ENCODE measurements at places on chromosomes 16 and 17.
A peak's percentile ranks its signal among the peaks of the same experiment; 100 is the strongest.

- DNase-seq = no peak
Observed at GRCh38 chr17:65546579-65546978, 14.9 kb downstream of the AXIN2 start.

DNA sequence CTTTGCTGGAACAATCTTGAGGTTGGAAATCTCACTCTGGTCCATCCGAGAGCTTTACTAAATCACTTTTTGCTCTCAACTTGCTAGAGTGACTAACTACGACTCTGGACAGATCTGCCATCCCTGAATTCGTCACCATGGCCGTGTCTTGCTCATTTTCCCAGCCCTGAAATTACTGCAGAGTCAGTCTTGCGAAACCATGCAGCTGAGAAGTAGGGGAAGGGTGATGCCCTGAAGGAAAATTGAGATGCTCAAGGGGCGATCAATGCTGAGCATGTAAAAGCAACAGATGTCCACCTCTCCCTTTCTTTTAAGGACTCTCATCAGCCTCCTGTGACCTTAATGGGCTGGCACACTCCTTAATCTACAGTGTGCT is 18.8 kb downstream of the PCTP start:
- no peak for DNase-seq

- peak; percentile 39 for DNase-seq
Observed at GRCh38 chr17:17055286-17056155, 13.3 kb downstream of the MPRIP start.

DNA sequence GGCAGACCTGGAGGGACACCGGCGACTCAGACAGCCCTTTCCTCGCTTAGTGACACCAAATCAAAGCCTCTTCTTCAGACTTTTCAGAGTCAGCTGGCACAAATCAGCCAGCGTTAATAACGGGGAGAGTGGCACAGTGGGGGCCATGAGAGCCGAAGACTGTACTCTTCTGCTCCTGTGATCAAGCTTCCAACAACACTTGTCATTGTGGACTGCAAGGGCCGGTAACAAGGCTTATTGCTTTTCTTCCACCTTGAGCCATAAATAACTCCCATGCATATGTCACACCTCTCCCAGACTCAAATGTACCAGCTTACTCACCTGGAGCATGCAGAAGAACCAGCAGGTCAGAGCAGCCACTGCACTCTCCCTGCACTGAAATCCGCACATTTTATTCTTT is 12.8 kb downstream of the FLCN start:
- DNase-seq = no peak

DNA sequence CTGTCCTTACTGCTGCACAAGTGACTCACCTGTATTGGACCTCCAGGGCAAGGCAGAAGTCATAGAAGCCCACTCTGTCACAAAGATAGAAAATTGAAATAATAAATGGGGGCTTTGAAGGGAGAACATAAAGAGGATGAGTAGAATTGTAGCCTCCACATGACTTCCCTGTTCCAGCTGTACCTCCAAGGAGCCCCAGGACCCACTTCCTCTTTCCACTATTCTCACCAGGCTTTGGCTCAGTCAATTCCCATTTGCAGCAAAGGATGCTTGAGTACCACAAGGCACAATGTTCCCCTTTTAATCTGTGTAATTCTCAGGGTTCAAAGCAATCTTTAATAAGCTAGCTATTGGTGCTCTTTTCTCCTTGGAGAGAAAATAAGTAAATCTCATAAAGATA is 512.1 kb downstream of the TOX3 start:
- no peak for DNase-seq

DNA sequence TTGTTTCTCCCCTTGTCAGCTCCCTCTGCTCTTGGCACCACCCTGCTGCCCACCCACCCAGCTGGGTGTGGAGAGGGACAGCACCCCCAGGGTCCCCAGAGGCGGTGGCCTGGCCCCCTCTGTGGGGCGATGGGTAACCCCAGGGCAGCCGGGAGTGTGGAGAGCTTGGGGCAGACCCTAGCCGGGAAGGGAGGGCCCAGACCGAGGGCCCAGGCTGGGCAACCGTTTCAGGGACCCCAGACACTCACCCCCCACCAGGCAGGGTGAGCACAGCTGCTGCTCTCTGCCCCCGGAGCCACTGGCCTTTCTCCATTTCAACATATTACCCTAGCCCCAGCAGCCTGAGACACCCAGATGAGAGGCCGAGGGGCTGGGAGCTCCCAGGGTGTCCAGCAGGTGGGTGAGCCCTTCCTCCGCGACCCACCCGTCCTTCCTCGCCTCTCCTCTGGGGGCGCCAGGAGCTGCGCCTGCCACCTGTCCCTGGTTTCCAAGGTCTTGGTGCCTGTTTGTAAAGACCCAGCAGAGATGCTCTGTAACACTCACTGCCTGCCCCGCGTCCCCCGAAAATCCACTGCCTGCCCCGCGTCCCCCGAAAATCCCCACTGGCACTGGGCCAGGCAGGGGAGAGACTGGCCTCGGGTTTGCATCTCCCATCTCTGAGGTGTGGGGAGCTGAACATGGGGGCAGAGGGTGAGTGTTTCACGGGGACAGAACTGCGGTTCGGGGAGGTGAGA is 45.4 kb downstream of the BAHCC1 start:
- no peak for DNase-seq

DNA sequence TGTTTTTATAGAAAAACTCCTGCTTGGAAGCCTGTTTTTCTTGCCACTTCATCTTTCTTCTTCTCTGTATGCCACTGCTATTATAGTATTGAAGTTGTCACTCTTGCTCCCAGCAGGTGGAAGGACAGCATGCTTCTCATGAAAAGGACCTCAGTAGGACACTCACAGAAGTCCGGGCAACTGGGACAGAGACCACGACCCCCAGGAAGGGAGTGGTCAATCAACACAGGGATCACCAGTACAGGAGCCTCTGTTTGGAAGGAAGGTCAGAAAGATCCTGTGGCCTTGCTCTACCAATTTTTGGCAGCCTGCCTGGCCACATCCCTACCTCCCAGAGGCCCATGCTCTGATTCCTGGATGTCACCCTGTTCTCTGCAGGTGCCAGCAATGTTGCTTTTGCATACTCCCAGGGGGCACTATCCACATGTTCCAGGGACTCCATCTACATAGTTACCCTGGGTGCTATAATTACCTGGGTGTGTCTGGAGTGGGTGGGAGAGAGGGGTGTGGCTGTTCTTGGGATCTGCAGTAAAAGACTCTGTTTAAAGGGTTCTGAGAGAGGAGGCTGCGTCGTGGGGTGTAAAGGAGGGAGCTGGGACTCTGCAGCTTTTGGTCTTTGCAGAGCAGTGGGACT is 13.7 kb upstream of the AKAP10 start:
- DNase-seq = no peak

- no peak for DNase-seq
Observed at GRCh38 chr17:80892900-80893603, 98.6 kb upstream of the CHMP6 start.

- DNase-seq = no peak
Observed at GRCh38 chr16:48123104-48123788, 32.5 kb downstream of the ABCC12 start.

DNA sequence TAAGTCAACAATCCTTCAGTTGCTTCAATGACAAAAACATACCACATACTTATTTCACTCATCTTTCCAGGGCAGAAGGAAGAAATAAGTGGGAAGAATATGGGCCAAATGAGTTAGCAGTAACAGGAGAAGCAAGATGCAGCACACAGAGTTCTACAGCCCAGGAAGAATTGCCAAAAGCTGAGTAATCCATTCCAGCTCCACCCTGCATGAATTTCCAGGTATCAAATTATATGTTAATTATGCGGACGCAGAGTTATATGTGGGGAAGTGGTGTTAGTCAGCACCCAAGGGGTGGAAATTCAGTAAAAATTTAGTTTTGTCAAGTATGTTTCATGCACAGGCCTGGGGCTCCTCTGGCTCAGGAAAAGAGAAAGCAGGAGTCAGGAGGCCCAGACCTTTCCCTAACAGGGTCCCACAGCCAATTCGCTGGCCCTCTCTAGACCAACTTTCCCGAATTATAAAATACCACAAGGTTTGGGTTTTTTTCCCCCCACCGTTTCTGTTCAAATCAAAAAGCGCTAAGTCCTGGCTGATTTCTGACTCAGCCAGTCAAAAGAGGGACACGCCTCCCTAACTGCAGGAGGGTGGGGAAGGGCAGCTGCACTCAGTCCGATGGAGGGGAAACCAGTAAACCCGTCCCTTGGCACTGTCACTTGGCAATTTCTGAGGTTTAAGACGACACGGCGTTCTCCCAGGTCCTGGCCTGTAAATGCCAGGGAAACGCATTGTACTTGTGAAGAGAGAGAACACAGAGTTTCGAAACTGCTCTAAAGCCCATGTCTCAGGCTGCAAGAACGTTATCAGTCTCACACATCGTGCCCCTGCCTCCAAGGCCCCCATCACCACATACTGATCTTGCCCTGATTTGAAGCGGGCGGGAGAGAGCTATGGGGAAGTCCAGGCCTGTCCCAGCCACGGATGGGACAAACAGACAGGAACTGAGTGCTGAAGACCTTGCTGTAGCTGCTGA is 58.1 kb downstream of the ZFHX3 start:
- peak; percentile 82 for DNase-seq

All from right hindlimb (tissue), 1 donor.